ENCODE measurements at places on chromosomes 3 and 15.
A peak's percentile ranks its signal among the peaks of the same experiment; 100 is the strongest.

GRCh38 chr3:41175365-41175764, 23.9 kb upstream of the CTNNB1 start:
- DNase-seq = no peak

- DNase-seq = no peak
These were observed 675.4 kb downstream of the OTOL1 start for GRCh38 chr3:162171970-162172369.

- peak; percentile 85 for DNase-seq
These were observed 52.1 kb downstream of the TGFBR2 start for GRCh38 chr3:30658328-30659052.

GRCh38 chr15:33852570-33852969, 115.7 kb upstream of the CHRM5 start:
- peak; percentile 35 for DNase-seq

DNA sequence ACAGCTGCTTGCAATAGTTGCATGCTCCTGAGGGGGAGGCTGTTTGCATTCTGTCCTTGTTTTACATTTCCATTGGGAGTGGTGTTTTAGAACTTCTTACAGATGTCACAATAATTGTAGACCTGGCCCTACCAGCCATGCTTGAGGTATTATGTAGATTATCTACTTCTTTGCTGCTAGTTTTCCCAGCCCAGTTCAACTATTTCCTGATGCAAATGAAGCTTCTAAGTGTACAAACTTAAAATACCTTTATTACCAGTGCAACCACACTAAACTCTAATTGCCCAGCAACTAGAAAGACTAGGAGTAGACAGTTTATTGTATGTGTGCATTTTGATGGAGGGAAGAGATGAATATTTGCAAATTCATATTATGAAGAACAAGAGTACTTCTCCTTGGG, 104.9 kb upstream of the MYZAP start:
- DNase-seq = no peak

DNA sequence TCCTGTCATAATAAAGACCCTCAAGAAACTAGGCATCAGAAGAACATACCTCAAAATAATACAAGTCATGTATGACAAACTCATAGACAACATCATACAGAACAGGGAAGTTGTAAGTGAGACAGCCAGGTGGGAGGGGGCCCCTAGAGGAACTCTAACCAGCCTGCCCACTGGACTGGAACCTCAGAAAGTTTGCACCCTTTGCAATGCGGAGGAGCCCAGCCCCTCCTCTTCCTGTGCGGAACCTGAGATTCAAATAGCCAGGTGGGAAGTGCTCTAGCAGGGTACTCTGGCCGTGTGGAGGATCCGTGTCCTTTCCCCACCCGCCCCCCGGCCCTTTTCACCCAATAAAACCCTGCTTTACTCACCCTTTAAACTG, 387.0 kb upstream of the CBLB start:
- no peak for DNase-seq

- no peak for DNase-seq
These were observed 475.2 kb upstream of the EPHA3 start for GRCh38 chr3:88632226-88632625.

DNA sequence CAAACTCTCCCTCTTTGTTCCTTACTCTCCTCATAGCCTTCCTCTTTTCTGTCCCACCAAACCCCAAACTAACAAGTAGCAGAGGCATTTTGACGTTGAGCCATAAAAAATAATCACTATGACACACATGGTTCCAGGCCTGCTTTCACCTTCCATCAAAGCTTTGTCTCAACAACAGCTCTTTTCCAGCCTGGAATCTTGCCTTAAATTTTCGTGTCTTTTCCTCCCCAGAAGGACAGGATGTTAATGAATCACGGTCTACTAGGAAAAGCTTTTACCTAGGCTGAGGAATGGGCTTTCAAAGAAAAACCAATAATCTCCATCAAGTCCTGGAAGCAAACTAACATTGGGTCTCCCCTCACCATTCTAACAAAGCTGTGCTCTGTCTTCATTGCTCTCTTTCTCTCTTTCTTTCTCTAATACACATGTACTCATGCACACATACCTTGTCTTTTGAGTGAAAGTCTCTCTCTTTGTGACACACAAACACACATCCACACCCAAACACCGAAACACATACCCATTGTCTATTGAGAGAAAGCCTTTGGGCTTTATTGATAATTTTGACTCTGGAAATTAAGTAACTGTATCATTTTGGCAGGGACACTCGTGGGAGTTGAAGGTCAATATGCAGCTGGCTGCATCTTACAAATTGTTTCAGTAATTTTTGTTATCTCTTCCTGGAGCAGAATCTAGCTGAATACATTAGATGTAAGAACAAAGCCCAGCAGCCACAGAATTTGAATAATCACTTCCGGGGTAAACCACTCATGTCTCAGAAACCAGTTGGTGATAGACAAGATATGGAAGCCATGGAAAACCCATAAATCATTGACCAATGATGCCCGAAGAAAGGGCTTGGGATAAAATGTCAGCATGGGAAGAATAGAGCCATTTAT, 107.4 kb upstream of the SLC4A7 start:
- peak; percentile 23 for DNase-seq

Measured in kidney tubule cell (primary cell).